ENCODE measurements at places on chromosomes 5 and 9.

DNA sequence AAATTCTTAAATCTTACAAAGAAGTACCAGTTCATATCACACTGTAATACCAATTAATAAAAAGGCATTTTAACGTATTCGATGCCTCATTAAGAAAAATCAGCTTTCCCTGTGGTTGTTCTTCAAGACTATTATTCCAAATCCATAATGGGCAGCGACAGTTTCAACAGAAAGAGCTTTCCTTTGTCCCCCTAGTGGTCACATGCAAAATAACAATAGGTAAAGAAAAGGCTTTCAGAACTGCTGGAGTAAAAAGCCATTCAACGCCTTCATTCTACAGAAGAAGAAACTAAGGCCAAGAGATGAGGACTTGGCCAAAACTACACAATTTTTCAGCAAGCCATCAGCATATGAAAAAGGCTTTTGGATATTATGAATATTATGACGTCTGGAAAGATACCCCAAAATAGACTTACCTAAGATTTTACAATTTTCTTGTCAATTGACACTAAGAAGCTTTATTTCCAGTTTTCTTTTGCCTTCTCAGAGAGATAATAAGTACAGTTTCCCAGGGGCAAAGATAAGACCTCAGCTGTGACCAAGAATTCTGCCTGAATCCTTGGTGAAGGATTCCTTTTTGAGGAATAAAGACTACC, 6.7 kb upstream of the CDH6 start:
- no peak for DNase-seq

DNA sequence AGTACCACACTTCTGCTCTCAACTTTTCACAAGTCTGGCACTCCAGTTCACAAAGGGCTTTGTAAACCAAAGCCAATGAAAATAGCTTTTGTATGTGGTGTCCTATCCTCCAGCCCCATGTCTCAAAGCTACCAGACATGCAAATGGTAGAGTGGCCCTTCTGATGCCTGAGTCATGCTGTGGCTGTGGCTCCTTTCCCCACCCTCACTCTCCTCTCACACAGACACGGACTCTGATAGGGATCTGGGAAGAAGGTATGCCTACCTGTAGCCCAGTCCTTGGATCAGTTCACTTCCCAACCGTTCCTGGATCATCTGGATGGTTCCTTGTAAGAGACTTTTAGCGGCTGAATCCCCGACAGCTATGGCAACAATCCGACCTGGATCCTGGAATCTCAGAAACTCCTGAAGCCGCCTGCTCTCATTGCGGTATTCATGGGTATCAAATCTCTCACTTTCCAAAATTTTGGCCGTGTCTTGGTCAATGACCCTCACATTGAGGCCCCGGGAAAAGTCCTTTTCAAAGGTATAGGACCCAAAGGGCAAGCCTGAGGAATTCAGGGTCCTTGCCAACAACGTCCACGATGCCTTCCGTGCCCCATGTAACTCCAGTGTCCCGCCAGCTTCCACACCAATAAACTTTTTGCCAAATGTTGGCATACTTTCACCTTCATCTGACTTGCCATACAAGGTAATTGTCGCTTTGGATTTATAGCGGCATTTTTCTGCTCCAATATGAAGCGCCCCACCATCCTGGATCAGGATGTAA, 23.4 kb downstream of the CEMIP2 start:
- no peak for DNase-seq

DNA sequence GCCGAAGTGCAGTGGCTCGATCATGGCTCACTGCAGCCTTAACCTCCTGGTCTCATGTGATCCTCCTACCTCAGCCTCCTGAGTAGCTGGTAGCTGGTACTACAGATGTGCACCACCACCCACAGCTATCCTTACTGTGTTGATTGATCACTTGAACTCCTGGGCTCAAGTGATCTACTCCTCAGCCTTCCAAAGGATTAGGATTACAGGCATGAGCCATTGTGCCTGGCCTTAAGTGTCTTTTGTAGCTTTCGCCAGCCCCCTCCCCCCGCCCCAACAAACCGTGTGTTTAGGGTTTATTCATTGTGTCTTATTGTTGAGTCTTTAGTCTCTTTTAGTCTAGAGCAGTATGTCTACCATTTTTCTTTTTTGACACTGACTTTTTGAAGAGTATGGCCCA, 33.1 kb downstream of the SPIN1 start:
- no peak for DNase-seq

DNA sequence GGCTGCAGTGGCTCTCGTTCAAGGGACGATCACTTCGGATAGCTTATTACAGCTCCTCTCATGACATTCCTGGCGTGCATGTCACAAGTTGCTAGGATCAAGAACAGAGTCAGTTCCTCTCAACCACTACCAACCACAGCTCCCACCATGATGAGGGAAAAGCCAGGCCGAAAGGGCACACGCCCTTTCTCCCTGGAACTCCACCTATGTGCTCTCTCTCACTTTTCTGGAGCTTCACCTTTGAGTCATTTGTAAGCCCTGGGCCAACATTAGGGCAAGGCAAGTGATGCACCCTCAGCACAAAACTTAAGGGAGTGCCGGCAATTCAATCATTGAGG, 1.6 kb downstream of the SPACA9 start:
- DNase-seq: no peak

DNA sequence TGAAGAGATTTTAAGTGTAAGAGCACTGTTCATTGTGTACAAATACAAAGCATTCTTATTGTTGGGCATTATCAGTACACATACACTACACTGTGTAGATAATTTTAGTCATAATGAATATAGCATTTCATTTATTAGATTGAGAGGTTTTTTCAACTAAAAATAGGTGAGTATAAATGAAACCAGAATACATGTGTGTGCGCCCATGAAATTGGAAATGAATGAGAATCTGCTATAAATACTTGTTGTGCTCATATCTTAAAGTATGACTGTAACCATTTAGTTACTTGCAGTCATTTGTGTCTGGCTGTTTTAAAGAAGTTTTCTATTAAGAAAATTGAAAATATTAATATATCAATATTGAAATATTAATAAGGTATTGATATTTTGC, 189.0 kb upstream of the MEF2C start:
- no peak for DNase-seq

DNA sequence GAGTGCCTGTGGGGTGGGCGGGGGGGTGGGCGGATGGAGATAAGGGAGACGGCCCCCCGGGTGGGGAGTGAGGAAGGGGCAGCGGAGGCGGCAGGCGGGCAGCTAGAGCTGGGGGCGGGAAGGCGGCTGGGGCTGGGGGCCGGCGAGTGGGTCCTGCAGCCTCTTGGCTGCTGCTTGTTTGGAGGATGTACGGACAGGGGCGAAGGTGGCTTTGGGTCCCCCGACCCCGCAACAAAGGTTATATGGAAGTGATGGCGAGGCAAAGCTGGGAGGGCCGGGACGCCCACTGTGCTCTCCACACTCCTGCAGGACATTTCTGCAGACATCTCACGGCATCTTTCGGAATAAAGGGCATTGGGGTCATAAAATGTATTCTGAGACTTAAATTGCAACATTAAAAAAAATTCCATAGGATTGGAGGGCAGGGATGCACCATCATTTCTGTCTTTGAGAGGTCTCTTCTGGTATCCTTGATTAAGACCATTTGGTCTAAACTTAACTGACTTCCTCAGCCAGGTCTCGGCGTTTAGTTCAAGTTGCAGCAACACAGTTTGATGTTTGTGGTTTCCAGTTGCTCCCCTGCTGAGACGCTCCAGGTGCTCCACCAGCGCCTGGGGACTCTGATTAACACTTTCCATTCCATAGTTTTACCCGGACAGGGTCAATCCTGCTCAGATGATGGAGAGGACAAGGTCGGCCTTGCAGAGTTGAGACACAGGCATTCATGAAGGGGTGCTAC, 101.6 kb upstream of the SSBP2 start:
- no peak for DNase-seq

- no peak for DNase-seq
Measured at GRCh38 chr9:22078081-22078480, 69.0 kb upstream of the CDKN2B start.

GRCh38 chr5:173592050-173592669, 24.3 kb downstream of the BOD1 start:
- no peak for DNase-seq

GRCh38 chr9:83280268-83280667, 217.3 kb upstream of the RASEF start:
- DNase-seq: no peak

DNA sequence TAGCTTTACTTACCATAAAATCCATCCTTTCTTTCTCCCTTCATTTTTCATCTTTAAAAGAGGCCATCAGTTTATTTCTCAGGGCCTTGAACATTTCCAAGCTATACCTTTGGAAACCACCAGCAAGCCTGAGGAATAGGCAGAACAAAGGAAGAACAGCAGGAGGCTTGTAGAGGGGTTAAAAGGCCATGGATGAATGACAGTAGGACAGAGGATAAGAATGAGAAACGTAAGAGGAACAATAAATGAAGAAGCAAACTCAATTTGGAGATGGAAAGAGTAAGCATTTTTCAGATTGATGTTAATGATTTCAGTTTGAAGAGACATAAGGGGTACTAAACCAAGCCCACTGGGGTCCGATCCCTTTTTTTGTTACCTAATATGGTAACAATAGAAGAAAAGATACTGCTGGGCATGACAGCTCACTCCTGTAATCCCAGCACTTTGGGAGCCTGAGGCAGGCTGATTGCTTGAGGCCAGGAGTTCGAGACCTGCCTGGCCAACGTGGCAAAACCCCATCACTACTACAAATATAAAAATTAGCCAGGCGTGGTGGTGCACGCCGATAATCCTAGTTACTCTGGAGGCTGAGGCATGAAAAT, 106.6 kb upstream of the NMUR2 start:
- no peak for DNase-seq

- DNase-seq: no peak
Measured at GRCh38 chr5:38453921-38454320, 102.5 kb downstream of the LIFR start.

DNA sequence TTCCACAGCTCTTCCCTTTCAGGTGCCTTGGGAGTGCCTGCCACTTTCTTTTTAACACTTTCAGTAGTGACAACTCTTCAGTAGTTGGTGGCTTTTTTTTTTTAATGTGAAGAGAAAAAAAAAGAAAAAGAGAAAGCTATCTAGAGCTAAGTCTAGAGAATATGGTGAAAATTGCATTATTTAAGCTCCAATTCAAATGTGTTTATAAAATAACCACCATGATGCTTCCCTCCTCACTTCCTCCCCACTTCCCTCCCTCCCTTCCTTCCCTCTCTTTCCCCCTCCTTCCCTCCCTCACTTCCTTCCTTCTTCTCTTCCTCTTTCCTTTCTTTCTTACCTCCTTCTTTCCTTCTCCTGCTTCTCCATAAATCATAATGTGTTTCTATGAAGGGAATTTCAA, 456.7 kb upstream of the ACTBL2 start:
- DNase-seq: no peak

GRCh38 chr5:128263357-128263756, 179.8 kb downstream of the SLC12A2 start:
- DNase-seq: no peak

- no peak for DNase-seq
Measured at GRCh38 chr5:130337179-130337888, 433.1 kb downstream of the CHSY3 start.

DNA sequence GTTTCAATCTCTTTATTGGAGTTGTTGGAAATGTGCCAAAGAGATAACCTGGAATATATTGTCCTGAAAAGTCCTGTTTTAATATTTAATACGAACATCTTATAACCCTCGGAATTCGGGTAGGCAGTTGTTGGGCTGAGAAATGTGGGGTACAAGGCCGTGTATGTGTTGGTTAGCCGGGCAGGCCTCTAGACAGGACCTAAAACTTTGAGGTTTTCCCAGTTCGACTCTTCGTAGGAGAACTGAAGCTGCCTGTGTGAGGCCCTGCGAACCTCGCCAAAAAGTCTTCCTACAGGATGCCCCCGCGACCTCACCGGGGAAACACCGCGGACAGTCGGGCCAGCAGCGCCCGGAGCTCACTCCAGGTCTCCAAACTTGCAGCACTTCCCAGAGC, 583 bp upstream of the TJP2 start:
- DNase-seq: no peak

DNA sequence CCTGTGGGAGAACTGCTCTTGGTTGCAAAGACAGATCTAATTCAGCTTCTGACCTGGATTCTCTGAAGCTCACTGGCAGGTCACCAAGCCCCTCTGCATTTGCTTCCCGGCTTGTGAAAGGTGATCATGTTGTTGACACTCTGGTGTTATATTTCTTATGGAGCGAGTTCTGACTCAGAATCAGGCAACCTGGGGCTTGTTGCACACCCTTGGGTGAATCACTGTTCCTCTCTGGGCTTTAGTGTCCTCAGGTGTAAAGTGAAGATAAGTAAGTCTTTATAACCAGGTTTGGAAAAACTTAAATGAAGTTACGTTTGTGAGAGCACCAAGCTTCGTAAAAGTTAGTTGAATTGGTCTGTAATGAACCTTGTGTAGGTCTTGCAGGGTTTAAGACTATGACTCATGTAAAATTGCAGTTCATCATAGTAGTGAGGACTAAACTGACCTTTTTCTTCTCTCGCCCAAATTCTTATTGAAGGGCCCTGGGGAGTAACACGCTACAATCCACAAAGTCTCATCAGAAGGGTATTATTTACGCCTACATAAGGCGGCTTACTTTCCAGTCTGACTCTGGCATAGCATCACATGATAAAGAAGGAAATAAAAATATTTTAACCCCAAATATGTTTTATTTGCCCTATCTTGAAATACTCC, 218.6 kb downstream of the TMEM38B start:
- no peak for DNase-seq

DNA sequence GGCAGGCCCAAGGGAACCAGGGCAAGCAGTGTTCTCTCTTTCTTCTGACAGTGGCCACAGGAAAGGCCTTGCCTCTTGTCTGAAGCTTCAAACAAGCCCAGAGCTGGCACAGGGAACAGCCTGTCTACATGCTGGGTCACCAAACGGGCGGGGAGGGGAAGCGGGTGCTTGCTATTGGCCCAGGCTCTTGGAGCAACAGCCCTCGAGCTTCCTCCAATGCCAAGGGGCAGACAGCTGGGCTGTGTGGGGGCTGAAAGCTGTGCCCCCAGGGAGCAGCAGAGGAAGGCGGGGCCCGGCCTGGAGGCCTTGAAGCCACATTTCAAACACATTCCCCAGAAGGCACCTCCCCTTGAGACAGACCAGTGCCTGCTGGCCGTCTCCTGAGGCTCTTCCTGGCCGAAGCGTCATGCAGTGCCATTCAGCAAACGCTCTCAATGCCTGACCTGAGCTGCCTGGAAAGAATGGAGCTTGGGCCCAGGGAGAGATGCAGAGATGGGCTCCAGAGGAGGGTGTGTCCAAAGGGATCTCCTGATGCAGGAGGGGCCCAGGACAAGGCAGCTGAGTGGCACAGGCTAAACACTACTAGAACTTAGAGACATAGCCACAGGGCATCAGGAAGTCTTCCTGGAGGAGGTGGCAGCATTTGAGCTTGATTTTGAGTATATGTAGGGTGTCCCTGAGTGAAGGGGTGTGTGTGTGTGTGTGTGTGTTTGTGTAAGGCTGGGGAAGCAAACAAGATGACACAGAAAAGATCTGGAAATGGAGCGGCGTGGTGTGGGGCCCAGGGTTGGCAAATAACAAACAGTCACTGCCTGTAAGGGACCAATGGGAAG, 2.5 kb downstream of the FIBCD1 start:
- DNase-seq: no peak

- no peak for DNase-seq
Measured at GRCh38 chr5:79464695-79465332, 49.1 kb downstream of the HOMER1 start.

- no peak for DNase-seq
Measured at GRCh38 chr5:77339337-77339890, 128.9 kb downstream of the PDE8B start.

- DNase-seq: no peak
Measured at GRCh38 chr9:74147906-74148305, 349.2 kb upstream of the RORB start.

Measured in stimulated activated CD8-positive, alpha-beta memory T cell treated with anti-CD3 and anti-CD28 coated beads, Interleukin-7, amount 100 ng/mL, for 48 hours (primary cell).